ENCODE measurements at places on chromosomes 7 and 10.

GRCh38 chr10:29600821-29601220 is 34.0 kb downstream of the SVIL start:
- no peak for DNase-seq

DNA sequence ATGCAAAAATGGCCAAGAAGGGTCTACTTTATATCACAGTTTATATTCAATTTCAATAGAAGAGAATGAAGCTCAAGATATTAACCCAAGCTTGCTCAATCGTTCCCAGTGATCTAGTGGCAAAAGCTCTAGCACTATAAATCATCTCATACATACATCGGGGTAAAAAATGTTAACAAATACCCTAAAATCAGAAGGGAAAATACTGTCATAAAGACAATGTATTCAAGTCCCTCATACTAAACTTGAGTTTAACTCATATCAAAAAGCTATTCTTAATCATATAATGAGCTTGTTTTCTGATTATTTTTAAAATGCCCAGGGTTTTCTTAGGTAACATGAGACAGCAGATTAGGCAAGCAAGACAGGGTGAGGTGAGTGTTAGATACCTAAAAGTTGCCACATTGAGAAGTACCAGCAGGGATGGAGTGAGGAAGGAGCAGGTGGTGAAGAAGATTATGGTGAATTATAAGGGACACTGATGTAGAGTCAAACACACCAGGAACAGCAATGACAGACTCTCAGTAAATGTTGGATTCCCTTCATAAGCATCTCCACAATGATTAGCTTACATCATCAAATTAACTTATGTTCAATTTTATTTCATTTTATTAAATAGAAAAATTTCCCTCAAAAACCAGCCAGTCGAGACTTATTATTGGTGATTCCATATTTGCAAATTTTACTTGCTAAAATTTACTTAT is 46.2 kb downstream of the ELAPOR2 start:
- DNase-seq: no peak

- no peak for DNase-seq
Observed at GRCh38 chr10:7908541-7909210, 90.4 kb downstream of the TAF3 start.

DNA sequence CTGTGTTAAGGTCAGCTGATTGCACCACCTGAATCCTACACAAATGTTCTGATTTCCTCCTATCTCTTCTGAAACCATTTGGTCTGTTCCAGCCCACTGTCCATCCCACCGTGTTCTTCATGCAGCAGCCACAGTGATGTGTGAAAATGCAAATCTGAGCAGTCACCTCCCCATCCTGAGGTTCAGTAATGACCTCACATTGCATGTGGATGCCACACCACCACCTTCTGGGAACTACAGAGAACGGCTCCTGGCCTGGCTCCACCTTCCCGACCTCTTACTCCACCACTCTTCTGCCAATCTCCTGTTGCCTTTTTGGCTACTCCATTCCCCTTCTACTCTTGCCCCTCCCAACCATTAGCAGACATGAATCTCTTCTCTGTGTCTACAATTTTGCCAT is 244.4 kb downstream of the TNS3 start:
- no peak for DNase-seq

DNA sequence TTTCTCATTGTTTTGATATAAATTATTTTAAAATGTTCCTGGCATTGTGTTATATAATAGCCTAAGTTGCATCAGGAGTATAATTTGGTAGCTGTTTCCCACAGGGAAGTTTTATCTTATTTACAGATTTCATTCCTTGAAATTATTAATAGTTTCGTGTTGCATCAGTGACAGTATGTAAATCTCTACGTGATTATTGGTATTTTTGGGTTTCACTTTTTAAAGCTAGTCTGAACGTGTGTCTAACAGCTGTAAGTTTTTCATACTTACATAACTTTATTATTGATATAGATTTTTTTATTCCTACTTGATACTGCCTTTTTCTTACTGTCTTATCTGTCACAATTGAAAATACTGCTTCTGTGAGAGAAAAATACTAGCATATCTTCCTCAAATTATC is 167.9 kb downstream of the PHF14 start:
- no peak for DNase-seq

- no peak for DNase-seq
Observed at GRCh38 chr7:130939321-130940095, 205.5 kb upstream of the KLF14 start.

- DNase-seq: no peak
Observed at GRCh38 chr10:2208106-2208505, 470.8 kb upstream of the ADARB2 start.

- peak; percentile 37 for DNase-seq
Observed at GRCh38 chr10:92590623-92591549, 2.0 kb upstream of the KIF11 start.

DNA sequence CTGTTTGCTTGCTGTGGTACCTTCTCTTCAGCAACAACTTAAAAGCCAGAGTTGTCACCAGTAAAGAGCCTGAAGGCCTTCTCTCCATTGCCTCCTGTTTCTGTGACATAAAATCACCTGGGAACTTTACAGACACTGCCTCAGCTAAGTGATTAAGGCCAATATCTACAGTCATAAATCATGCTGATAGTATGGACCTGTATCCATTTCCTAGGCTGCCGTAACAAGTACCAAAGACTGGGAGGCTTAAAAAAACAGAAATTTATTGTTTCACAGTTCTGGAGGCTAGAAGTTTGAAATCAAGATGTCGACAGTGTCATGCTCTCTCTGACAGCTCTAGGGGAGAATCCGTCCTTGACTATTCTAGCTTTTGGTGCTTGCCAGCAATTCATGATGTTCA is 108.4 kb upstream of the UNC5B start:
- no peak for DNase-seq

DNA sequence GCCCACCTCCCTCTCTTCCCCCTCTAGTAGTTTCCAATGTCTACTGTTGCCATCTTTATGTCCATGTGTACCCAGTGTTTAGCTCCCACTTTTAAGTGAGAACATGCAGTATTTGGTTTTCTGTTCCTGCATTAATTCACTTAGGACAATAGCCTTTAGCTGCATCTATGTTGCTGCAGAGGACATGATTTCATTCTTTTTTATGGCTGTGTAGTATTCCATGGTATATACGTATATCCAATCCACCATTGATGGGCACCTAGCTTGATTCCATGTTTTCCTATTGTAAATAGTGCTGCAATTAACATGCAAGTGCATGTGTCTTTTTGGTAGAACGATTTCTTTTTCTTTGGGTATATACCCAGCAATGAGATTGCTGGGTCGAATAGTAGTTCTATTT is 170.4 kb downstream of the NOC3L start:
- DNase-seq: no peak

GRCh38 chr10:31921031-31921430 is 7.6 kb downstream of the ARHGAP12 start:
- DNase-seq: no peak

DNA sequence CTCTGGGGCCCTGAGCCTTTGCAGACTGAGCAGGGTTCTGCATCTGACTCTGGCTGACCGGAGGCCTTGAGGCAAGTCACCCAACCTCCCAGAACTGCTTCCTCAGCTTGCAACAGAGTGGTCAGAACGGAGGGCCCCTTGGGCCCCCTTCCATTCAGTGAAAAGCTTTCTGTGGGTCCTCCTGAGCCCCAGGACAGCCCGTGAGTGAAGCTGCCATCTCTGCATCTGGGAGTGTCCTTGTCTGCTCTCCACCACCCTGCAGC is 224.7 kb downstream of the DNAJB6 start:
- no peak for DNase-seq

DNA sequence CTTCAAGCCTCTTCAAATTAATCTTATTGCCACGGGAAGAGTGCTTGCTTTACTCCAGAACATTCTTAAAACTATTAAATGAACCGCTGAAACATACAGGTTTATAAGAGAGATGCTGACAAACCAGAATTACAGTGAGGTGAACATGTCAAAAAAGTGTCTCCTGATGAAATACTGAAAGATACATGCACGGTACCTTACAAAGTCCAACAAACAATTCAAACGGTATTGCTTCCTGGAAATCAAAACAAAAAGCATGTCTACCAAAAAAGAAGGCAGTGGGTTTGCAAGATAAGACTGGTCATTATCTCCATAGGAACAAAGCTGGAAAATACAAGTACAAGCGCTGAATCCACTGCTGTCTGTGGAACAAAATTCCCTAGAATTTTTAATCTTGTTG is 174.5 kb downstream of the DOCK4 start:
- DNase-seq: no peak

- DNase-seq: no peak
Observed at GRCh38 chr10:124521429-124521871, 59.8 kb downstream of the LHPP start.

DNA sequence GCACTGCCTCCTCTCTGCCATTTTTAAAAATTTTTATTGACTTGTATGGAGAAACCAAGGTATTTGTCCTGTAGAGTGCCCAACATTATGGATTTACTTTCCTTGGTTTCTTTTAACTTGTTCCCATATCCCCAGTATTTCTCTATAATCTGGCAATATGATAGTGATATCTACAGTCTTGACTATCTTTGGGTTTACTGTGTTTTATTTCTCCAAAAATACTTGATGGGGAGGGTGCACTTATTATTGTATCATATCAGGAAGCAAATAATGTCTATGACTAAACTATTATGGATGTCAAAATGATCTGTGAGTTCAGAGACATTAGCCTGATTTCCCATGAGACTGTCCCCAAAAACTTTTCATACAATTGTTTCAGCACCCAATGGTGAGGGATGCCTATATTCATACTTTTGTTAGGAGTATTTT is 6.6 kb downstream of the TFPI2 start:
- DNase-seq: no peak

GRCh38 chr7:43844257-43844656 is 25.1 kb downstream of the MRPS24 start:
- DNase-seq: no peak

DNA sequence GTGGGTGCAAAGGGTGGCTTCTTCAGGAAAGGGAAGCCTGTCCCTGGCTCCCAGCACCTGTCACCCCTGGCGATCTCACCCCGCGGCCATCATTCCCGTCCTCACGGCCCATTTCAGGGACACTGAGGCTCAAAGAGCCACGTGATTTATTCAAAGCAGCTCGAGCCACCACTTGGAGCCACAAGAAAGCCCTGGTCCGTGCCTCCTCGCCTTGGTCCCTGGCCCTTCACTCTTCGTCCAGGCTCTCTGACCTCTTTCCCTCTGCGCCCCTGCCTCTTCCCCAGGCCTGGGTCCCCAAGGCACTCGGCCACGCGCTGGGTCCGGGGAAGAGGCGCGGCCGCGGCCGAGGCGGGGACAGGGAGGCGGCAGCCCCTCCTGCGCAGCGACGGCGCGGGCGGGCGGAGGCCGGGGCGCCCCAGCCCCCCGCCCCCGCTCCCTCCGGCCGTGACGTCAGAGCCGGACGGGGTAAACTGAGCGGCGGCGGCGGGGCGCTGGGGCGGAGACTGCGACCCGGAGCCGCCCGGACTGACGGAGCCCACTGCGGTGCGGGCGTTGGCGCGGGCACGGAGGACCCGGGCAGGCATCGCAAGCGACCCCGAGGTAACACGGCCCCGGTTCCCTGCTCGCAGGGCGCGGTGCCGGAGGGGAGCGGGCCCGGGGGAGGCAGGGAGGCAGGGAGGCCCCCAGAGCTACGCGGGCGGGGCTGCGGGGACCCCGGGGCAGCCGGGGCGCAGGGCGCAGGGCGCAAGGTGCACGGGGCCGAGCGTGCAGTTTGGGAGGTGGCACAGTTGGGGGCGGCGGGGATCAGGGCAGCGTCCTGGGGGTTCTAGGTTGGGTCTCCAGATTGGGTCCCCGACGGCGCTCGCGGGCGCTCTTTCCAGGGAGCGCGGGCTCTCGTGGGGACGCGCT is at the start of gene SLC18A2:
Gene SLC18A2, plus strand, starts transcription at position 494 of the 909 bp plus-strand sequence. CDS start 580 bp downstream, outside the sequence.
- no peak for DNase-seq

GRCh38 chr10:71700731-71701368 is 18.7 kb downstream of the C10orf105 start:
- DNase-seq: no peak

DNA sequence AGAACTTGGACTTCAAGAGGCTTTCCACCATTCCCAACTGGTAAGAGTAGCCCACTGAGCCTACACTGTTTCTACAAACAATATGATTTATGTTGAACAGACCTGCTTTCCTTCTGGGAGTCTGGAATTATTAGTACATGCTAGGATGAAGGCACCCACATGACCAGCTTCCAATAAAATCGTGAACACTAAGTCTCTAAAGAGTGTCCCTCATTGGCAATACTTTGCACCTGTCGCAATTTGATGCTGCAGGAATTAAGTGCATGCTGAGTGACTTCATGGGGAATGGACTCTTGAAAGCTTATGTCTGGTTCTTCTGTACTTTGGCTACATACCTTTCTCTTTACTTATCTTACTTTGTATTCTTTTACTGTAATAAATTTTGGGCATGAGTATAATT is 305.2 kb upstream of the GHITM start:
- no peak for DNase-seq

DNA sequence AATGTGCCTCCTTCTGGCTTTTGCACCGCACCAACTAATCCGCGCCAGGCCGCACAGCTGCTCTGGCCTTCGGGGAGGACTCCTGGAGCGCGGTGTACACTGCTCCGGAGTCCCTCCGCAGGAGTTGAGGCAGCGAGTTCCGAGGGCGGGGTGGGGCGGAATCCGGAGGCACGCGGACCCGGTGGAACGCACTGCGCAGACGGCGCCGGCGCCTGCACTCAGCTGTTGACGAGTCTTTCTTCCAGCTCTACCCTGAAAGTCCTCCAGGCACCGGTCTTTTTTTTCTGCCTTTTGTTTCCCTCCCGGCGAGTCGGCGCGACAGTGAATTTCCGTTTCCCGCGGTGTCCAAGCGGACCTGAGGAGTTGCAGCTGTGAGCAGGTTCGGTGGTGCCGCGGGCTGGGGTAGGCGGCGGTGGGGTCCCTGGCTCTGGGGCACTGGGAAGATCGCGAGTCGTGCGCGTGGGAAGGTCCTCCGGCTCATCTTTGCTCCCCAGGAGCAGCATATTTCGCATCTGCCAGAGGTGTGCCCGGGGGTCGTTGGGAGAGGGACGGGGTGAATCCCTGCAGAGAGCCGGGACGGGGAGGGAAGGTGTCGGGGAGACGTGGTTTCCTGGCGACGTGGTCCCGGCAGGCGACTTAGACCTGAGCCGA is 44.1 kb downstream of the SFTPD start:
- no peak for DNase-seq

DNA sequence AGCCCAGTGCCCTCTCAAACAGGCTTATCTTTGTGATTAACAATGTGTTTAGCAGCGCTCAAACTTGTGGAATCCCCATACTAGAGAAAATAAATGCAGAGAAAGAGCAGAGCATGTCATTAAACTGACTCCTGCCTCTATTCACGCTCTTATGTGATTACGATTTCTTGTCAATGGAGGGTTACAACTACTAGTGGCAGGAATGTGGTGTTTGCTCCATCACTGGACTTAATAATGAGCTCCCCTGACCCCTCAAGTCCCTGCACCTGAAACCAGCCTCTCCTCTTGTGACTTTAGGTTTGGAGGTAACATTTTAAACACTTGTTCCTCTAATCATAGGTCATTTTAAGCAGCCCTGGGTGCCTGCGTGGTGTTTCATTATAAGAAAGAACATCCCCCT is 121.9 kb downstream of the PLPP4 start:
- no peak for DNase-seq
